ENCODE measurements at places on chromosomes 16 and 17. TPM values are rescaled to one million over a fixed set of nuclear protein-coding genes. Genes with fewer than 3 reads are reported as not detected.

IRX3 gene
- polyA plus RNA-seq, result 6.4 TPM

DNA sequence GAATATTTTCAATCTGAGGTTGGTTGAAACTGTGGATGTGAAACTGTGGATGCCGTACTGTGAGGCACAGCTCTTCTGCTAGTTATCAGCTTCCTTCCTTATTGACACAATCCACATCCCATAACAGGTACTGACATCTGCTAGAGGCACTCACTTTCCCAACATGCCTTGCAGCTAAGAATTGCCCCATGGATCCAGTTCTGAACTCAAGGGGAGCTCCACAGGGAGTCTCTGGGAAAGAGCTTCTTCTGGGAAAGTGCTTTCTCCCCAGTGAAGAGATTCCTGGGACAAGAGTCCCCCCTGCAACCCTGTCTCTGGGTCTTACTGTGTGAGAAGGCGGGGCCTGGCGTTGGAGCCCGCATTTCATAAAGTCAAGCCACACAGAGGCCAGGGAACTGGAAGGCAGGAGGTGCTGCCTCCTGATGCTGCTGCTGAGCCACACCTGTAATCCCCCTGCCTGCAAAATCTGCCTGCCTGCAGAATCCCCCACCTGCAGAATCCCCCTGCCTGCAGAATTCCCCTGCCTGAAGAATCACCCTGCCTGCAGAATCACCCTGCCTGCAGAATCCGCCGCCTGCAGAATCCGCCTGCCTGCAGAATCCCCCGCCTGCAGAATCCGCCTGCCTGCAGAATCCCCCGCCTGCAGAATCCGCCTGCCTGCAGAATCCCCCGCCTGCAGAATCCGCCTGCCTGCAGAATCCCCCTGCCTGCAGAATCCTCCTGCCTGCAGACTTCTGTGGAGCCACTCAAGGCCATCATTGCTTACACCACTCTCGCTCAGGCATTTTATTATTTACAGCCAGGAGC, 305.4 kb downstream of the FOXL1 start:
- DNase-seq, result no peak

DNA sequence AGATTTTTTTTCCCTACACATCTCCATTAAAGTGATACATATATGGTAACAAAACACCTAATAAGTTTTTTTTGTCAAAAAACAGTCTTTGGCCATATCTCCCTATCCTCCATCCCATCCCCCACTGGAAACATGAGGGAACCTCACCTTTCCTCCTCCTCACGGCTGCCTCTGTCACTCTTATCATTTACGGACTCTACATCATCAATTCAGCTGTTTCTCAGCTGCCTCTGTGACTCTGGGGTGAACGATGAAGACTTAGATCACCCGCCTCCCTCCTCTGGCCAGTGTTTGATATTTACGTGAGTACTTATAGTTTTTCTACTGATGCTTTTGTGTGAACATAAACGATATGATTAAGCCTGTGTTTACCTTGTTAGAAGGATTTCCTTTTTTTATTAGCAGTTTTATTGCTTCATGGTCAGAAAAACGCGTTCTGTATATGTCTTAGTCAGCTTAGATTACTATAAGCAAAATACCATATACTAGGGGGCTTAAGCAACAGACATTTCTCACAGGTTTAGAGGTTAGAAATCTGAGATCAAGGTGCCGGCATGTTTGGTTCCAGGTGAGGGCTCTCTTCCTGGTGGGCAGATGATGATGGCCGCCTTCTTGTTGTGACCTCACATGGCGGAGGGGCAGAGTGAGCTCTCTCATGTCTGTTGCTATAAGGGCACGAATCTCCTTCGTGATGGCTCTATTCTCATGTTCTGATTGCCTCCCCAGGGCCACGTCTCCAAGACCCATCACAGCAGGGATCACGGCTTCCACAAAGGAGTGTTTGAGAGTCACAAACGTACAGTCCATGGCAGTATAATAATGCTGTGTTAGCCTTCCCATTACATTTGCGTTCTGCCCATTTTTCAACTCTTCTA, 32.1 kb downstream of the DNAH17 start:
- DNase-seq, result peak; percentile 30

DNA sequence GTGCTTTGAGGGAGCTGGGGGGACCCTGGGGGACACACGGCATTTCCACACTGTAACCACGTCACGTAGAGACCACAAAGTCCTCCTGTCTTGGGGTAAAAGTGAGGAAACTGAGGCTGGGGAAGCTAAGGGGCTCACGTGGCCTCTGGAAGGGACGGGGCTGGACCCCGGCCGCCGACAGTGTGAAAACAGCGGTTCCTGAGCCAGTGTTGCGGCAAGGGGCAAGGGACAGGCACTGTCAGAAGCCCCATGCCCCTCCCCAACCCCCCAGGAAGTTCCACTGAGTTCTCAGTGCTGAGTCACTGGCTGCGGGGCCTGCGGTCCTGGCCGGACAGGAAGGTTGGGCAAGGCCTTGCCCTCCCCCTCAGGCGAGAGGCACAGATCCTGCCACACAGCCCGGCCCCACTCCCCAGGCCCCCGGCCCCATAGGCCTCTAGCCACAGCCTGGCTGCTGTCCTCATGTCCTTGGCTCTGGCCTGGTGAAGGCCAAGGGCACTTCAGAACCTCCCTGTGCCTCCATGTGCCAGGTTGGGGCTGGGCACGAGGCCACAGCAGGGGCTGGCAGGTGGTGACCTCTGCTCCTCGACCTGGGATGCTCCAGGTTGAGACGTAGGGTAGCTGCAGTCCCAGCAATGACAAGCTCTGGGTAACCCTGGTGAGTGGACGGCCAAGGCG, 5.0 kb upstream of the CCDC57 start:
- peak; percentile 27 for DNase-seq

MLX gene
- 34.9 TPM for polyA plus RNA-seq

DNA sequence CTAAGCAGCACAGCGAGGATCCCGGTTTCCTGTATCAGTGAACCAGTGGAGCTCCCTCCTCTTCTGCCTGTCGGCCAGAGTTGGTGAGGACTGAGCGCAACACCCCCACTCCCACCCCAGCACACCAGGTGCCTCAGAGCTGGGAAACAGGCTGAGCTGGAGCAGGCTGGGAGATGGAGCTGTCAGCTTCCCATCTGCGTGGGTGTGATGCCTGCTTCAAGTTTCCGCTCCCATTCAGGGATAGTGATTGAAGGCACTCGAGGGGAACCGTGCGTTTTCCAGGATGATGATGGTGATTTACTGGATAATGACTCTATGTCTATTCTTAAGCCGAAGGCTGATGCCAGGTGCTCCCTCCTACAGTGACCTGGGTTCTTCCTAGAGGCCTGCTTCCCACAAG, 144.5 kb downstream of the TMEM132E start:
- no peak for DNase-seq

DNA sequence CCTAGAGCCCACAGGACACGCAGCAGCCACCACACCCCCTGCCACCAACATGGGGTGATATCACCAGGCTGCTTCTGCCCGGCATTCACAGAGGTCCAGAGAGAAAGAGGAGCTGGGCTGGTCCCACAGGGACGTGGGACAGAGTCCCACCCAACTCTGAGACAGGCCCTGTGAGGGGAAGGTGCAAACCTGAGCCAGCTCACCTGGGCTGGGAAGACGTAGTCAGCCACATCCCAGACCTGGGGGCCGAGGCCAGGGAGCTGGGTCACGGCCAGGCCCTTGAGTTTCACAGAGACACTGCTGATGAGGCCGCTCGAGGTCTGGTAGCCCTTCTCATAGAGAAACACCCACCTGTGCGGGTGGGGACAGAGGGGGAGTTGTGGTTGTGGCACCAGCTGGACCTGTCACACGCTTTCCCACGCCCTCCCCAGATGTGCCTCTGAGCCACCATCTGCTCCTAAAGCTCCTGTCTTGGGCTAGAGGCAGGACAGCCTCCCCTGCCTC, 11.2 kb downstream of the P2RX1 start:
- DNase-seq, result no peak

CD300E gene
- 0.19 TPM for polyA plus RNA-seq

GRCh38 chr16:30992931-30993816, 8.2 kb downstream of the HSD3B7 start:
- no peak for DNase-seq

Measured in muscle of leg (tissue), 16 donors.